ENCODE measurements at places on chromosomes 2 and 18.

- DNase-seq: no peak
Measured at GRCh38 chr2:127942002-127942401, 56.2 kb upstream of the AMMECR1L start.

DNA sequence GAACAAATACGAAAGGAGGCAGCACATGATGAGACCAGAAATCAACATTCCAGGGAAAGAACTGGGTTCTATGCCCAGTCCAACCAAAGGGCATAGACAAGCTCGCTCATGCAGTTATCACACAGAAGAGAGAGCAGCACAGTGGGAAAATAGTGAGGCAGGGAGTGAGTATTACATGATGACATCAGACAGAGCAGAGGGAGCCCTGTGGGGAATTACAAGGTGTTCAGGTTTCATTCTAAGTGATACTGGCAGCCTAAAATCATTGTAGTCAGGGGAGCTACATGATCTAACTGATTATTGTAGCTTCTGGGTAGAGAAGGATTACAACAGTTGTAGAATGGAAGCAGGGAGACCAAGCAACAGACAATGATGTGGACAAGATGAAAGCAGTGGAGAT lies 658.5 kb downstream of the ARHGAP15 start:
- no peak for DNase-seq

GRCh38 chr2:169819106-169819505 lies 5.6 kb downstream of the METTL5 start:
- DNase-seq: no peak

DNA sequence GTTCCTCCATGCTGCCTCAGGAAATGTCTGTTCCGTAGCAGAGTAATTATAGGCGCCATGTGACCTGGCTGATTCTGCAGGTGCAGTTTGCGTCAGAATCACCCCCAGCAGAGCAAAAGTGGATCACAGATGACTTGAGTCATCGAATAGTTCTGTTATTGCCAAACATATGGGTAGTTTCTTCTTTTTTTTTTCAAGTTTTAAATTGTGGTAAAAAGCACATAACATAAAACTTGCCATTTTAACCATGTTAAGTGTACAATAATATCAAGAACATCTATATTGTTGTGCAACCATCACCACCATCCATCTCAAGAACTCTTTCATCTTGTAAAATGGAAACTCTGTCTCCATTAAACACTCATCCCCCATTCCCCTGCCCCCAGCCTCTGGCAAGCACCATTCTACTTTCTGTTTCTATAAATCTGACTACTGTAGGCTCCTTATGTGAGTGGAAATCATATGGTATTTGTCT lies 177.7 kb upstream of the TWIST2 start:
- DNase-seq: no peak

DNA sequence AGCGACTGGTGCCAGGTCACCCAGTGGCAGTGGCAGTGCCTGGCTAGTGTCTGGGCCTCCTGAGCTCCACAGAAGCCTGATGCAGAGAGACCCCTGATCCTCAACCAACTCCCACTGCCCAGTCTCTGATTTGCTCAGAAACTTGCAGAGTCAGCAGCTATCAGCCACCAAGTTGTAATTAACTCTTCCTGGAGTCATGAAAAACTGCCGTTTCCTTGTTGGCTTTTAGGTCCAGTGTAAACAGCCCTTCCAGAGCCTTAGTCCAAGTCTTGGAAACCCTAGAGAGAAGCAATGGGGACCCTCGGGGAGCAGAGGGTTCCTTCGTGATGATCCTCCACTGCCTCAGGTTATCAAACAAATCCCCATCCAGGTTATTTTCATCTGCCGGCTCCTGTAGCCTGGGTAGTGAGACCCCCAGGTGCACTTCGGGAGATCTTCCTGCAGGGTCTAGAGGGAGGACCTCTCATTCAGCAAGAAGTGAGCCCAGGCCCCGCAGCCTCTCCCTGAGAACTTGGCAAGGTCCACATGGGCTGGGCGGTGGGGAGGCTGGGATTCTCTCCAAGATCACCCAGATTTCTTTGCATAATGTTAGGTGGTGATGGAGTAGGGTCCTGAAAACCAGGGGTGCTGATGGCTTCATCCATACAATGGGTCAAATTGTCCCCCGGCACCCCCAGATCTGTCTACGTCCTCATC lies 137.7 kb upstream of the HDAC4 start:
- no peak for DNase-seq

GRCh38 chr2:237977380-237977779 lies 10.6 kb downstream of the UBE2F start:
- no peak for DNase-seq

GRCh38 chr2:8661736-8662135 lies 20.1 kb upstream of the ID2 start:
- no peak for DNase-seq

DNA sequence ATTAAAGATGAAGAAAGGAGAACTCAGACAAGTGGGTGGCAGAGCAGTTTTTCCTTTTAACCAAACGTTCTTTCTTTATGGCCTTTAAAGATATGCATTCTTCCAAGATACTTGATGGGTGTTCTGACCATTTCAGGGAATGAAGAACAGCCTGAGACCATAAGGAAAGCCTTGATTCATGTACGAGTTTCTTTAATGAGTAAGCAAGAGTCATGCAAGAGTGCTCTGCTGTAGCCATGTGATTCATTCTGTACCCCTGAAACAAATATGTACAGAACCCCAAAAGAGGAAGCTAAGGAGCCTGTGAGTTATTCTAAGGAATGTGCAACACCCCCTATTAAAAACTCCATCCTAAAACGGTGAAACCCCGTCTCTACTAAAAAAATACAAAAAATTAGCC lies 372.8 kb downstream of the MTX2 start:
- DNase-seq: peak; percentile 38

- DNase-seq: peak; percentile 94
Measured at GRCh38 chr2:161160226-161161073, at the start of gene TANK. TANK (plus strand) TSS chr2:161160428; CDS start chr2:161179663, 19,235 bp downstream.

GRCh38 chr2:42086500-42086953 lies 38.7 kb downstream of the PKDCC start:
- peak; percentile 77 for DNase-seq

- DNase-seq: peak; percentile 26
Measured at GRCh38 chr2:233479616-233480489, 86.7 kb downstream of the USP40 start.
